ENCODE measurements at places on chromosomes 1 and 21.

- no peak for DNase-seq
These were observed at the start of gene DNAH14 for GRCh38 chr1:224929335-224930237. DNAH14 (plus strand) TSS chr1:224929675; CDS start chr1:224952703, 23,028 bp downstream.

GRCh38 chr21:43984905-43985689, 27.0 kb upstream of the TRAPPC10 start:
- DNase-seq = no peak

DNA sequence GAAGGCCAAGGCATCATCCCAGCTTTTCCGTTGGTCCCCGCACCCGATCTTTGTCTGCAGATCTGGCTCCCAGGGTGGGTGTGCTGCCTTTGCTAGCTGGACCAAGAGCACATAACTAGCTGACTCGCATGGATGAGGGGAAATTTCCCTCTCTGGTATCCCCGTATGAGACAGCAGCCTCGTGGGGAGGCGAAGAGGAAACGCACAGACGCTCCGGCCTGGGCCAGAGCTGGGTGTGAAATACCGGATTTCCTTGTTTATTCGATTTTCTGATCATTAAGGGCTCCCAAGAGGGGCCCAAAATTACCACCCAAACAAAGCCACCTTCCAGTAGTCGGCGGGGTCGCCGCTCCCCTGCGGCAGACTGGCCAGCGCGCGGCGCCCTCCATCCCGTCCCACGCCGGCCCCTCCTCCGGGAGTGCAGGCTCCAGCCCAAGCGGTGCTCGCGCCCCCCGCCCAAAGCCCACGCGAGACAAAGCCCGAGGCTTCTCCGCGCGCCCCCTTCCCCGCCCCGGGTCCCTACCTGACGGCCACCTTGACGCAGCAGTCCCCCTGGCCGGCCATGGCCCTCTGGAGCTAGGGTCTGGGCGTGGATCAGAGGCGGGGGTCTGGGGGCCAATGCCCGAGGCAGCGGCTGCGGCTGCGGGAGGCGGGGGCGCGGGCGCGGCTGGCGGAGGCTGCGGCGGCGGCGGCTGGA, 546 bp downstream of the KIF21B start:
- DNase-seq = peak; percentile 20

DNA sequence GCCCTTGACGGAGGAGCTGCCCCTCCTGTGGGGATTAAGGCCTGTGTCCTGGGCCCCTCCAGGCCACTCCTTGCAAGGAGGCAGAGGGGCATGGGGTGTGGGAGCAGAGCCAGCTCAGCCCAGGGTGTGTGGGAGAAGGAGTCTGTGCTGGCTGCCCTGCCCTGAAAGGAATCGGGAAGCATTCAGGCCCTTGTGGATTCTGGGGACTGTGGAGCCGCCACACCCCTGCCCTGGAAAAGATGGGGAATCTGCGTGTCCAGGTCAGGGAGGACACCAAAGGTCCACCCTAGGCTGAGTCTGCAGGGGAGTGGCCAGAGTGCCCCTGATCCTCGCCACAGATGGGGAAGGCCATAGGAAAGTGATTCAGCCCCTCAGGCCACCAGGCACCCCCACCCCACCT, 16.5 kb upstream of the PRDM16 start:
- no peak for DNase-seq

DNA sequence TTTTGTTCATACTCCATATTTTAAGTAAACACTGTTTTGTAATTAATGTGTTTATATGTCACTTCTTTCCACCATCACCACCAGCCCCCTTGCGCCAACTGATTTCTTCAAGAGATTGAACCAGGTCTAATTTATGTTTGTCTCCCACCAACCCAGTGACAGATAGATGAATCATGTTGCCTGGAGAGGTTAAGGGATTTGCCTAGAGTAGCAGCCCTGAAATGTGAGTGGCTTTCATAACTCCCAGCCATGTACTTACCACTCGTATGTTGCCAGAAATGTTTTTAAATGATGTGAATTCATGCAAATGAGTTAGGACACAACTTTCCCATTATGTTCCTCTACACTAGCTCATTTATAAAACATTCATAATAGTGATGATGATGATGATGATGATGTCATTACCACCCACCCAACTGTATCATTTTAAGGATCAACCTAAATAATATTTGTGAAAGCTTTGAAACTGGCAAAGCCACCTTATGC, 86.9 kb downstream of the LRRC8D start:
- DNase-seq = no peak

DNA sequence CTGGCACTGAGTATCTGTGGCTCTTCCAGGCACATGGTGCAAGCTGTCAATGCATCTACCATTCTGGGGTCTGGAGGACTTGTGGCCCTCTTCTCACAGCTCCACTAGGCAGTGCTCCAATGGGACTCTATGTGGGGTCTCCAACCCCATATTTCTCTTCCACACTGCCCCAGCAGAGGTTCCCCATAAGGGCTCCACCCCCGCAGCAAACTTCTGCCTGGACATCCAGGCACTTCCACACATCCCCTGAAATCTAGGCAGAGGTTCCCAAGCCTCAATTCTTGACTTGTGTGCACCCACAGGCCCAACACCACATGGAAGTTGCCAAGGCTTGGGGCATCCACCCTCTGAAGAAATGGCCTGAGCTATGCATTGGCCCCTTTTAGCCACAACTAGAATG, 18.8 kb downstream of the ODF2L start:
- DNase-seq = no peak

DNA sequence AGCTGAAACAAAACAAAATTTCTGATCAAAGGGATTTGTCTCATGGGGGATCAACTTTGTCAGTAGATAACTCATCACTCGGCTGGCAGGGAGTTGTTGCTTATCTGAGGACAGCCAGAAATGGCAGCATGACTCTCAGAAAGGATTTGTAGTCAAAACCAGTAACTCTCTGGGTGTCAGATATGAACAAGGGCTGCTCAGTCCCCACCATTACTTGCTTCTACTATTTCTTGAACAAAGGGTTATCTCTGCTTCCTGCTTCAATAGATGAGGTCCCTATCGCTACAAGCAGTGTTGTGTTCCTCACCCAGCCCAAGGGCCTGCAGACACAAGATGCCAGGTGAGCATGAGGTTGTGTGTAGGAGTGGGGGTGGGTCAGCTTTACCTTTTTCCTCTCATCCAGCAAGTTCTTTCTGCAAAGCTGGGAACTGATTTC, 116.2 kb downstream of the PTBP2 start:
- DNase-seq = no peak

GRCh38 chr1:229900220-229900619, 166.8 kb upstream of the GALNT2 start:
- DNase-seq = no peak

DNA sequence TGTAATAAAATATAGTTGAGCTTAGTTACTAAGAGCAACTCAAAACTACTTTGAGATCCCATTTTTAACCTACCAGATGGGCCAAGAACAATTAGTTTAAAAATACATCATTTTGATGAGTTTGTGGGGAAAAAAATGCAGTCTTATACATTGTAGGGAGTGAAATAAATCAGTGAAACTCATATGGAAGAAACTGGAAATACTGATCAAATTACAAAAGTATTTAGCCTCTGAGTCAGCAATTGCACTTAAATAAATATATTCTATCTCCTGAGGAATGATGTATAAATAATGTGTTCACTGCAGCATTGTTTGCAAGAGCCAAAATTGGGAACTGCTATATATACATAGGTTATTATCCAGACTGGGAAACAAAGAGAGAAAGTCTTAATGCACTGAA, 4.6 kb upstream of the SMCP start:
- DNase-seq = no peak

GRCh38 chr1:174637487-174637886, 189.7 kb downstream of the GPR52 start:
- no peak for DNase-seq

GRCh38 chr1:19186001-19186400, 24.1 kb downstream of the UBR4 start:
- no peak for DNase-seq

DNA sequence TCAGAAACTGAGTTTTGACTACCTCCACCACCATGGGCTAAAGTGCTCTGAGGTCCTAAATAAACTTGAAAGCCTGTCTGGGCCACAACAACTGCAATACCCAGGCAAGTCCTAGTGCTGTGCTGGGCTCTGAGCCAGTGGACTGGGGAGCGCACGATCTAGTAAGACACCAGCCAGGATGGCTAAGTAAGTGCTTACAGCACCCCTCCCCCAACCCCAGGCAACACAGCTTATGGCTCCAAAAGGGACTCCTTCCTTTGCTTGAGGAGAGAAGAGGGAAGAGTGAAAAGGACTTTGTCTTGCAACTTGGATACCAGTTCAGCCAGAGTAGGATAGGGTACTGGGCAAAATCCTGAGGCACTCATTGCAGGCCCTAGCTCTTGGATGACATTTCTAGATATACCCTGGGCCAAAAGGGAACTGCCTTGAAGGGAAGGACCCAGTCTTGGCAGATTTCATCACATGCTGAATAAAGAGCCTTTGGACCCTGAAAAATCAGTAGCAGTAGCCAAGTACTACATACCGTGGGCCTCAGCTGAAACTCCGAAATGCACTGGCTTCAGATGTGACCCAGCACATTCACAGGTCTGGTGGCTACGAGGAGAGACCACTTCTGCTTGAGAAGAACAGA, 1.6 kb downstream of the C1orf105 start:
- no peak for DNase-seq

DNA sequence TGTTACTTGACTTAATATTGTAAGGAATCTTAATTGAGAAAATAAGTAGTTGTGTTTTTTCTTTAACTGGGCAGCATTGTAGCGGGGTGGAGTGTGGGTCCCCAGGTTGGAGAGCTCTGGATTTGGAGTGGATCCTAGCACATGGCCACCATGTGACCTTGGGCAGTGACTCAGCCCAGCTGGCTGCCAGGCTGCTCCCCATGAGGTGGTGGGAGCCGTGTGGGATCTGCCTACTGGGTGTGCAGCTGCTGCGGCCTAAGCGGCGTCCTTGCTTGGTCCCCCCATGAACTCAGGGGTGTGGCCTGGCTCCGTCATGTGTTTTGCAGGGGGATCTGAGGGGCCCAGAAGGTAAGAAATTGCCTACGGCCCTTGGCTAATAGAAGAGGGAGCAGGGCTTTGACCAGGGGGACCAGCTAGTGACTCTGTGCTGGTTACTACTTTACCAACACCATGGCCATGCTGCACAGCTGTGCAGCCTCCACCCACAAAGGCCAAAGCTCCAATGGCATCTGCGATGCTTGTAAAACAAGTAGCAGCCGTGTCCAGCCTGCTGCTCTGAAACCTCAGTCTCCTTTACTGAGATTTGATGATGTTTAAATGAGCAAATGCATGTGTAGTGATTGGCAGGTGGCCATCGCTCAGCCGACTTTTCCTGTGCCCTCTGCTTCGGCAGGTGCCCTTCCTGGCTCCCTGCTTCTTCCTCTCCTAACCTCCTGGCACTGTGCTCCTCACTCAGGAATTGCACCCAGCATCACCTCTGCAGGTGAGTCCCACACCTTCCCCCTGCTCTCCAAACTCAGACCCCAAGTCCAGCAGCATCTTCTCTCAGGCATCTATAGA, 68.3 kb downstream of the ADARB1 start:
- DNase-seq = no peak

DNA sequence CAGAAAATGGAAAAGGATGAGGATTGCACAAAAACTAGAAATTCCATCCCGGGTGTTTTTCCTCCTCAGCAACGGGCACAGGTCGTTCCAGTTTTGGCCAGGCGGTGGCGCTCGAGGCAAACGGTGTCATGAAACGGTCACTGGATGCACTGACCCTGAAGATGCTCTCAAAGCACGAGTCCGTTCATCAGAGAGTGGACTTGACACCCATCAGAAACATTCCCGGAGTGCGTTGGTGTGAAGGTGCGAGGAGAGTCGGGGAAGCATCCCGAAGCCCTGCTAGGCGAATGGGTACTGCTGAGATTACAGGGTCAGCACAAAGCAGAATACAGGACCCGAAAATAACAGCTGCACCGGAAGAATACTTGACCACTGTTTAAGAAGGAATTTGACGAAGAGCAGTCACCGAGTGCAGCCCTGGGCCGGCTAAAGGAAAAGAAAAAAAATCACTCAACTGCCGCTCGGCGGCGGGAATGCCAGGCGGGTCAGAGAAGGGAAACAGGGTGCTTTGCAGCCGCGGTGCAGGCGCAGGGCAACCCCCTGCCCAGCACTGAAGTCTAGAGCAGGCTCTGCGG, 71.7 kb upstream of the ETS2 start:
- DNase-seq = peak; percentile 39

DNA sequence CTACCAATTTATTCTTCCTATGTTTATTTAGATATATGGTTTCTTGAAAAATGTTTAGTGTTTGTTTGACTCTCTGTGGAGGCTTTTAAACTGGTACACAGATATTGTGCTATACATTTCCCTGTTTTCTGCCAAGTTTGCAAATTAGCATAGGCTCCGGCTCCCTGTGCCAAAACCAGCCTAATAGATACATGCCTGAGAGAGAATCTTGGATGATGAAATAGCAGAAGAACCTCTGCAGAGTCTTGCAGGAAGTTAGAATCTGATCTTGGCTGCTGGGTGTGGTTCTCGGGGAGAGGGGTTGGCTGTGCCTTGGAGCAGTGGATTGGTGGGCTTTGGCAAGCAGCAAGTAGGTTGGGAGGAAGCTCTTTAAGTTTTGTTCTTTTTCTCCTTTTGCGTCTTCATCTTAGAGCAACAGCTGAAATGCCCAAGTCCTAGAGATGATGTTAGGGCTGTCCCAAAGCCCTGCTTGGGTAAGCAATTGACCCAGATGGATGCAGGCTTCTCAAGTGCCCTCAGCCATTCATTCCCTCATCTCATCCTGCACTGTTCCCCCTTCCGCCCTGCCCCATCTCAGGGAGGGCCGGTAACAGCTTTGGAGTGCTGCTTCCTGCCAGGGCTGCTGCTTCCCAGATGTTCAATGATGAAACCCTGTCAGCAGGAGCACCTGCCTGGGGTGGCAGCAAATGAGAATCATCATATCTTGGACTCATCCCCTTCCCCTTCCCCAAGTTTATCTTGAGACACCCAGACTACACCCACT, 9.3 kb downstream of the PLA2G2A start:
- DNase-seq = no peak

DNA sequence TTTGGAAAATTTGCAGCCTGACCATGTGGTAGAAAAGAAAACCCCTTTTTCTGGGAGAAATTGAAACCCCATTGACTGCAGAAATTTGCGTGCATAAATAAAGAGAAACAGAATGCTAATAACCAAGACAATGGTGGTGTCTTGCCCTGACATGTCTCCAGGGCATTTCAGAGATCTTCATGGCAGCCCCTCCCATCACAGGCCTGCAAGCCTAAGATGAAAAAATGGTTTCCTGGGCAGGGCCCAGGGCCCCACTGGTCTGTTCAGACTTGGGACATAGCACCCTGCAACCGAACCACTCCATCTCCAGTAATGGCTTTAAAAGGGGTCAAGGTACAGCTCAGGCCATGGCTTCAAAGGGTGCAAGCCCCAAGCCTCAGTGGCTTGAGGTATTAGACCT, 71.6 kb upstream of the SGIP1 start:
- DNase-seq = no peak

Measured in activated CD8-positive, alpha-beta memory T cell treated with anti-CD3 and anti-CD28 coated beads for 4 hours (primary cell).